ENCODE measurements at places on chromosomes 2 and 18.
A peak's percentile ranks its signal among the peaks of the same experiment; 100 is the strongest.

GRCh38 chr2:239538357-239539052 is 137.7 kb upstream of the HDAC4 start:
- no peak for DNase-seq

- no peak for DNase-seq
Measured at GRCh38 chr2:239763433-239764097, 261.6 kb downstream of the NDUFA10 start.

DNA sequence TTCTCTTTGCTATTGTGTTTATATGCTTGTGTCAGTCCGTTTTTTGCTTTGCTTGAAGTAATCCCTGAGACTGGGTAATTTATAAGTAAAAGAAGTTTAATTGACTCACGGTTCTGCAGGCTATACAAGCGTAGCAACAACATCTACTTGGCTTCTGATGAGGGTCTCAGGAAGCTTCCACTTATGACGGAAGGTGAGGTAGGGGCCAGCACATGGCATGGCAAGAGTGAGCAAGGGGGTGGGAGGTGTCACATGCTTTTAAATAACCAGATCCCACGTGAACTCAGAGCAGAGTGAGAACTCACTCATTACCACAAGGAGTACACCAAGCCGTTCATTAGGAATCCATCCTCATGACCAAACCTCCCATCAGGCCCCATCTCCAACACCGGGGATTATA is 540.3 kb downstream of the TDRD15 start:
- no peak for DNase-seq

DNA sequence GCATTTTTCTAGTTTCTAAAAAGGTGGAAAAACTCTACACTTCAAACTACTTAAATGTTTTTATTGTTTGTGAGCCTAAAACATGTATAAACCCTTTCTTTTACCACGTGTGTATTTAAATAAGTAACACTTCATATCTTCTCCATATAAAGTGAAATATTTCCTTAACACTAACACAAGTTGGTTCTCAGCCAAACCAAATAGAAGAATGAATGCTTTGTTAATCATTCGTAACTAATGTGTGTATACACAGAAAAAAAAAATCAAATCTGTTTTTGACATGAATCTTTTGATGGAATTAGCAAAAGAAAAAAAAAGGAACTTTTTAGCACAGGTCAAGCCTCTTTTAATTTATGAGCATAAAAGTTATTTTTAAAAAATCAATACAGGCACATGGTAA is 89.3 kb downstream of the EHBP1 start:
- DNase-seq: peak; percentile 48

GRCh38 chr2:232896111-232896510 is 26.0 kb downstream of the SNORC start:
- DNase-seq: no peak

DNA sequence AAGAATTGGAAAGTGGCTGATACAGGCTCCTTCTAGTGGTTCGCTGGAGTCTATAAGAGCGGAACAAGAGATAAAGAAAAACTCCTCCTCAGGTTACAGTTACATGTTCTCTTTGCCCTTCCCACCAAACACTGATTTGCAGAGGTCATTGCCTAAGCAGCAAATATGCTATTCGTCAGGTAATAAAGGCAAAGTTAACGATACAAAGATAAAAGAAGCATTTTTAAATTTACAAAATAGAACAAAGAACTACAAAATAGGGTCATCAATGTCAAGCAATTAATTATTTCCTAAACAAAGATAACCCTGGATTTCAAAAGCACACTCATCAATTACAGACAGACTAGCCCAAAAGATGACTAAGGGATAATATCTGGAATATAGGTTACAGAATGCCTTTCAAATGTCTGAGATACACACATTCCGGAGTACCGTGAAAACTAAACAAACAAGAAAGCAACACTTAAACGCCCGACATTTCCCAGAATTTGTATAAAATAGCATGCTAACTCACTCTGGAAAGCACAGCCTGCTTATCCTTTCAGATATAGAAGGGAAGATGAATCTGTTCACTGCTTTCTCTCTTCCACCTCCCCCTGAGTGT is 186.4 kb downstream of the MREG start:
- no peak for DNase-seq

GRCh38 chr2:25905126-25905525 is 26.8 kb upstream of the ASXL2 start:
- peak; percentile 3 for DNase-seq

- DNase-seq: no peak
Measured at GRCh38 chr18:24459772-24460171, 665 bp upstream of the HRH4 start.

GRCh38 chr2:231854616-231855125 is 68.4 kb downstream of the COPS7B start:
- no peak for DNase-seq

DNA sequence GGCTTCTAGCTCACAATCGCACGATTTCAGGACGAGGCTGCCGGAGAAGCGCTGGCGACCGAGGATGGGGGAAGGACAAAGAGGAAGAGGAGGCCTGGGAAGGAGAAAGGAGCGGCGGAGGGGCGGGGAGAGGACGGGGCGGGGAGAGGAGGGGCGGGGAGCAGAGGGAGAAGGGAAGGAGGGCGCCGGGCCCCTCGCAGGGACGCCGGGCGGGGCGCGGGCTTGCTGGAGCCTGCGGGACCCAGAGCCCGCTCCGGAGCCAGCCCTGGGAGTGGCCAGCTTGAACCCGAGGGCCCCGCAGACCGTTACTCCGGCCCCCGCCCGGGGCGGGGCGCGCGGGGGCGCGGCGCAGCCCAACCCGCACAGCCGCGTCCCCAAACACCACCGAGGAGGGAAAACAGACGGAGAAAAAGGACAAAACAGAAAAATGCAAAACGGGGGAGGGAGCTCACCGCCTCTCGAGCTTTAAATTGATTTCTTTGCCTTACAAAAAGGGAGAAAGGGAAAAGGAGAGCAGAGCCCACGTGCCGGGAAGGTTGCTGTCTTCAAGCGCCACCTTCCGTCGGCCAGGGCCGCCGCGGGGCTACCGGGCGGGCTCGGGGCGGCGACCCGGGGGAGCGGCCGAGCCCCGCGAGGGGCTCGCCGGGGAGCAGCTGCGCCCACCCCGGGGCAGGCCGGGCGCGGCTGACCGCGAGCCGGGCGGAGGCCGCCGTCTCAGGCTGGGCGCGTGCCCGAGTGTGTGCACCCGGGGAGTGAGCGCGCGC is 781 bp upstream of the SOX11 start:
- peak; percentile 11 for DNase-seq

GRCh38 chr2:106995556-106995955 is 109.6 kb upstream of the ST6GAL2 start:
- peak; percentile 42 for DNase-seq

- no peak for DNase-seq
Measured at GRCh38 chr2:168403736-168404135, 52.3 kb upstream of the CERS6 start.

DNA sequence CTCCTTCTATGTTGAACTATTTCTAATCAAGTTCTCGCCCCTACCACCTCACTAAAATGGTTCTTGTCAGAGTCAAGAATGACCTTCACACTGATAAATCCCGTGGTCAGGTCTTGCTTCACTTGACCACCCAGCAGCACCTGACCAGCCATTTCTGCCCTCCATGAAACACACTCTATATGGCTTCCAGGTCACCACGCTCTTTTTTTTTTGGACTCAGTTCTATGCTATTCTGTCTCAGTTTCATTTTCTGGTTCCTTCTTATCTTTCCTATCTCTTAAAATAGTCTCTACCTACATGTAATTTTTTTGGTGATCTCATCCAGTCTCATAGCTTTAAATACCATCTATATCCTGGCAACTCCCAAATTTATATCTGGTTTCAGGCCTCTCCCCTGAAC is 11.4 kb downstream of the EIF2AK3 start:
- no peak for DNase-seq

DNA sequence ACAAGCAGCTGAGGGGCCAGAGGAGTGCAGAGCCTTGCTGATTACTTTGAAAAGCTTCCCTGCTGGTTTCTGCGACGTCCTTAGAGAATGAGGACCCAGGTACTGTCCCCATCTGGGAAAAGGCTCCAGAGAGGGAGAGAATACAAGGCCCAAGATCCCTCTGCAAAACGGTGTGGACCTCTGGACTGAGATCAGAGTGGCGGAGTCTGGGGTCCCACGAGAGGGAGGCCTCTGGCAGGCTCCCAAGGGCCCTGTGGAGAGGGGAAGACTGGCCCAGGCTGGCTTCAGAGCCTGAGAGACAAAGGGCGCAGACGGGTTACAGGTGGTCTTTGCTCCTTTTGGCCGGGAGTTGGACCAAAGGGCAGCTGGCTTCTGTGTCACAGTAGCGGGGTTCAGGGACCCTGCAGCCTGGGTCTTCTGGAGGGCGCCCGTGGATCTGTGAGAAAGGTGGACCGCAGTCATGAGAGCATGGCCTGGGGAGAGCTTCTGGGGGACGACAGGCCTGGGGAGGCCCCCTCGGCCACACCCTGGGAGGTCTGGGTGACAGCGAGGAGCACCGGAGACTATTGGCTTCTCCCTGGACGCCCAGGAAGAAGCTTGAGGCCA is 805 bp downstream of the SNORC start:
- no peak for DNase-seq

DNA sequence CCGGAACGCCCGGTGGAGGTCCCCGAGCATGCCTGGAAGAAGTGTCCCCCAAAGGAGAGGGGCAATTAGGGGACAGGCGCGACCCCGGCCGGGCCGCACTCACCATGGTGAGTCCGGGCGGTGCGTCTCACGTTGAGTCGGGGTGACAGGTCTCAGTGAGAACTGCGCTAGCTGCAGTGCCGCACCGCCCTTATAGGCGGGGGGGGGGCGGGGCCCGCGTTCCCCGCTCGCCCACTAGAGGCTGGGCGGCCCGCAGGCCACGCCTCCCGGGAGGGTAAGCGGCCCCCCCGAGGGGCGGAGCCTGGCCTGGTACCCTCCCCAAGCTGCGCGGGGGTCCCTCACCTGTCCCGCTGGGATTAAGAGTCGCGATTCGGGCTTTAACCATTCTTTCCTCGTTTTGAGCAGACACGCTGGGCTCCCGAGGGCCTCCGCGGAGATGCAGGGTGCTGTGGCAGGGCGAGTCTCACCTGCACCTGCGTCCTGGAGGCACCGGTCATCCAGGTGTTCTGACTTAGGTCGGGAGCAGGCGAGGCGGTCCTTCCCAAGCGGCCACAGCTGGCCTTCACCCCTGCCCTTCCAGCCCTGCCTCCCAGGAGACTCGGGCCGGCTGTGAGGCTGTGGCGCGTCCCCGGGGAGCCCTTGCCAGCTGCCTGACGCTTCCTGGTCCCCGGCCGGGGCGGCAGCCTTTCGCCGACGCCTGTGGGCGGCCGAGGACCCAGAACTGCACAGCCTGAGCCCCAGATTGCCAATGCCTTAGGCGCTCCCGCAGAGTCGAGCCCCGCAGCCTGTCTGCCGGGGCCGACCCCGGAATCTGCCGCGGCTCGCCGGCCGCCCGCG is at the start of gene TUBA4A:
Gene TUBA4A, minus strand, starts transcription at position 166 of the 837 bp plus-strand sequence. Its CDS starts 60 bp downstream, at position 106.
- peak; percentile 53 for DNase-seq

DNA sequence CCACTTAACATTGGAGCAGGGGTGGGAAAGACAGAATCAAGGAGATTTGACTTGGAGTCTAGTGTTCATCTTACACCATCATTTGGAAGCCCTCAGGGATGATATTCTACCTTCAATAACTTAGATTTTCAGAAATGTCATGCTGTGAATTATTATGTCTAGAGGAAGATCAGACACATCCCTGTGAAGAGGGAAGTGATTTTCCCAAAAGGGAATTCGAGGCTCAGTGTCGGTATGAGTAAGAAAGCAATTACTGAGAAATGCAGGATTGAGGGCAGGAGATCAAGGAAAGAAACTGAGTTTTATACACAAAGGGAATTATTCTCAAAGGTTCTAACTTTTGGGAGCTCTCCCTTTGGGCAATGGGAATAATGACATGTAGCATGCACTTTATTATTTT is 25.6 kb upstream of the ATIC start:
- DNase-seq: no peak

GRCh38 chr2:192585418-192585817 is 390.7 kb upstream of the TMEFF2 start:
- DNase-seq: no peak

DNA sequence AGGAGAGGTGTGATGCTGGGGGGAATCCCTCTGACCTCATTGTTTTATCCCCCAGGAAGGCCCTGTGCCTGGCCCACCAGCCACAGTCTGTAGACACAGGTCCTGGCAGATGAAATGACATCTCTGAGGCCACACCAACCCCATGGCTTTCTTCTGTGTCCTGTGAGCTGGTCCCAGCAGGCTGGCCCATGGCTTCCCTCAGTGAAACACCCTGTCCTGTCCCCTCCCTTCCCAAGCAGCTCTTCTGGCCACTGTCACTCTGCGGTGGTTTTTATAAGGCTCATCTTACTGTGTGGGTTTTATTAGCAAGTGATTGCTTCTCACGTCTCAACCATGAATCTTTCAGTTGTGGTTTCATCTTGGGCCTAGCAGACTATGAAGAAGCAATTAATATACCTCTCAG is 102.8 kb upstream of the STPG4 start:
- no peak for DNase-seq

DNA sequence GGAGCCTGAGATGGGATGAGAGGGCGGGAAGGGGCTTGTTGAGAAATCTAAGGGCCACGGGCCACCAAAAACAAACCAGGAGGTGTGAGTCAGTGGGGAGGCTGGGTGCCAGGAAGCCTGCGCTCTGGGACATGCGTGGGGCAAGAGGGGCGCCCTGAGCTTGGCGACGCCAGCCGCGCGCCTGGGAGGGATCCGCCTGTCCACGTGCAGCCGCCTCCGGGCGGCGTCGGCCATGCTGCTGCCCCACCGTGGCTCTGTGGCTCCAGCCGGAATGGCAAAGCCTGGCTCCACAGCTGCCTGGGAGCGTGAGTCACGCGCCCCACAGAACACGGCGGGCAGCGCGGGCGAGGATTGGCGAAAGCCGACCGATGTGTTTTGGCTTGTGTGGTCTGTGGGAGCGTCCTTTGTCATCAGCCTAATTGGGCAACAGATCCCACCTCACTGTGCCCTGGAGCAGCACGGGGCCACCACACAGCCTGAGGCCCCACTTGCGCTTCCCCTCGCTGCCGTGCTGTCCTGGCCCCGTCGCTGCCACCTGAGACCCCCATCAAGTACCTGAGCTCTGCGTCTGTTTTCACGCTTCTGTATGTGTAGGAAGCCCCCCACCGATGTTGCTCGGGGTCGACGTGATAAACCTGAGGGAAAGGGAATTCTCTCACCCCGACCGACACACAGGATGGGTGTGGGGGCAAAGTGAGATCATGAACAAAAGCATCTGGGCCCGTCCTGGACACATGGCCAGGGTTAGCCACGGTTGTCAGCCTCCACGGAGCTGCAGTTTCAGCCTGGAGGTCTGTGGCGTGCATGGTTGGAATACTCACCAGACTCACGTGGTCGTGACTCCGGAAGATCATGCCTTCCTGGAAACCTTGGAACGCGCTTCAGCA is 80.5 kb downstream of the NFATC1 start:
- peak; percentile 44 for DNase-seq

- DNase-seq: peak; percentile 48
Measured at GRCh38 chr2:159046966-159047365, 78.5 kb downstream of the TANC1 start.

- DNase-seq: peak; percentile 15
Measured at GRCh38 chr2:171210864-171211431, 50.3 kb upstream of the TLK1 start.

GRCh38 chr2:21104030-21104660 is 19.6 kb upstream of the TDRD15 start:
- DNase-seq: no peak

GRCh38 chr18:76953156-76953555 is 130.8 kb downstream of the ZNF236 start:
- no peak for DNase-seq

- DNase-seq: no peak
Measured at GRCh38 chr2:48108455-48108854, 202.2 kb upstream of the FBXO11 start.
